SW 1271 (cell line): ENCODE measurements at places on chromosomes 12 and 14.

DNA sequence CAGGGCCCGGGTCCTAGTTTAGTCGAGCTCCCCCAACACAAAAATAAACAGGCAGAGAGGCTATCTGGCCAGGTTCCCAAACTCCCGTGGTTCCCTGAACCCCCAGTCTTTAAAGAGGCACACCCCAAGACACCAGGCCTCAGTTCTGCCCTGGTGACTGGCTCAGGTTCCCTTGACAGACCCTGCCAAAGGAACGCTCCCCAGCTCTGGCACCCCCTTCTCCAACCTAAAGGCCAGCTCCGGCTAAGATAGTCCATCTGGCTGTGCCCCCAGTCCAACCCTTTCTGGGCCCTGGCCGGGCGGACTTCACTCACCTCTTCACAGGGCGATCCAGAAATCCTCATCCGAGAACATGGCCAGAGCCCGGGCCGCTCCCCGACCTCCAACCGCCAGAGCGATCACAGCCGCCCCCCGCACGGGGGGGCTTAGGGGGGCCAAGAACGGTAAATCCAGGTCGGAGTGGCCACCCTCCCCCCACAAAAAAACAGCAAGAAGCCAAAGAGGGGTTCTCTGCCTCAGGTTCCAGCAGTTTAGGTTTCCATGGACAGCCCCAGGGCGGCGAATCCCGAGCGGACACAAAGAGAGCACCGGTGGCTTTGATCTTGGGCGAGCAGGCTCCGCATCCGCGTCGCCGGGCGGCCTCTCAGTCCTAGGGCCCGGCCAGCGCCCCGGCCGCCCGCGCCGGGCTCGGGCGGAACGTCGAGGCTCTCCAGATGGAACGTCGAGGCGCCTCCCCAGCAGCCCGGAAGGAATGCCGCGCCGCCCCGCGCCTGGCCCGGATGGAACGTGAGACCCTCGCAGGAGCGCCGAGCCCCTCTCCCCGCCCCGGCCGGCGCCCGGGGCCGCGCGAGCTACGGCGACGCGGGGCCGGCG lies 1.1 kb downstream of the KMT2D start:
- DNase-seq = no peak

DNA sequence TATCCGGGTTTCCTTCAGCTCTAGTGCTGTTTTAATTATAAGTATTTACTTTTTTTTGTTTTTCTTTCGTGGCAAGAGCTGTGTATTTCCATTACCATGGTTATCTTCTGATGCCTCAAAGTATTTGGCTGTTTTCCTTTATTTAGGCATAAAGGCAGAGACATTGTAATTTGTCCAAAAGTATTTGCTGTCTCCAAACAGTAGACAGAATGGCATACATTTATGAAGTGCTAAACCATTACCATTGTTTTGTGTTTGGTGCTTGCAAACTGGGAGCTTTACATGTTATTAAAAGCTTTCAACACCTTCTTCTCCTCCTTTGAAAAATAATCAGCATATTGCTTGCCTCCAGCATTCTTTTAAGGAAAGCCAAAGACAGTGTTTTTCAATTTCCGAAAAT lies 46.3 kb downstream of the FLRT2 start:
- DNase-seq = no peak

- DNase-seq = no peak
Observed at GRCh38 chr12:131105736-131106348, 152.1 kb downstream of the ADGRD1 start.

DNA sequence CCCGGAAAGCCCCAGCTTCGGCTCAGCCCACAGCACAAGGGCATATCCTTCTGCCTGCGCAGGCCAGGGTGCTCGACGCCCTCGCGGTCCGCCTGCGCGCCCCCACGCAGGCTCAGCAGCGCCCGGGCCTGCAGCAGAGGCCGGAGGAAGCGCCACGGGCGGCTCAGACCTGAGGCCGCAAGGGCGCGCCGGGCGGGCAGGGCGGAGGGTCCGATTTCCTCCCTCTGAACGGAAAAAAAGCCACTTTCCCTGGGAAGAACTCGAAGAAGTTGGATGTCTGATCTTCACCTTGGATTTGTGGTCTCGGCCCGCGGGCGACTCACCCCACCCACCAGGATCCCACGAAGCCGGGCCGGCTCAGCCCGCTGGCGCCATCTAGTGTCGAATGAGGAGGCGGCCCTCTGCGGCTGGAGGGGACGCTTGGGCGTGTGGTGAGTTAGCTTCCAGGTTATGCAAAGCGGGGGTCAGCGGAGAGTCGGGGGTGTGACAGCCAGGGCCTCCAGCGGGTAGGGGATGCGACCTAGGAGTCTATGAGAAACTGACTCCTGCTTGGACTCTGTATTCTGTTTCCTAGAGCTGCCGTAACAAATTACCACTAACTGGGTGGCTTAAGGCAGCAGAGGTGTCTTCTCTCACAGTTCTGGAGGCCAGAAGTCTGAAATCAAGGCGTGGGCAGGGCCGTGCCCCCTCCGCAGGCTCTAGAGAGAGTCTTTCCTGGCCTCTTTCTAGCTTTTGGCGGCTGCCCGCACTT lies 40.0 kb upstream of the SRSF5 start:
- DNase-seq = peak; percentile 60

DNA sequence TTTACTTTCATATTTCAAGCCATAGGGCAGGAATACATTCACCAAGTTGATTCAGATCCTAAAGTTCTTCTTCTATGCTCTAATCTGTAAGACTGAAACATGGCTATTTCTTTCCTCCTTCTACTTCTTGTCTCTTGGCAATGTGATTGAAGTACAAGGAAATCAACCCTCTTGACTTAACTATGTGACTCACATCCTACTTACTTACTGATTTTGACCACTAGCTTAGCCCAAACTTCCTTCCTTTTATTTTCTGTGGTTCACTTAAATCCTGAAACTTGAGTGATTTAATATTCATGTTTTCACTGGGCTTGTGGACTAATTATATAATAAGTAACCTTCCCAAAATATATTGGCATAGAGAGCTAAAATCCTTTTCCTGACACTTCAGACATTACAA lies 111.2 kb upstream of the NOVA1 start:
- DNase-seq = peak; percentile 30

- no peak for DNase-seq
Observed at GRCh38 chr14:91277546-91278382, 33.3 kb upstream of the GPR68 start.

DNA sequence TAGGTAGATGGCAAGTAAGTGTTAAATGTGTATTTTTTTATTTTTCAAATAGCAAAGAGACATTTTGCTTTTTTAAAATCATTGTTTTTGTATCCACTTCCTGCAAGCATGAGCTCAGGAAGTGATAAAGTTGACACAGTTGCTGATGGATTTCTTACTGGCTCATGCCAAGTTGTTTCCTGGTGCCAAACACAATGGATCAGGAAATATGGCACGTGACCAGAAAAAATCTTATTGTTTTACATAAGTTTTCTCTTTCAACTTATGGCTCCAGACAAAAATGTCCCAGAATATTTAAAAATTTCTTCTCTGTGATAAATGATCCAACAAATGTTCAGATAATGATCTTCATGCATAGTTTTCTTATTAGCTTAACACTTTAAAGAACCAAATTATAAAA lies 1279.1 kb upstream of the FLRT2 start:
- DNase-seq = no peak

DNA sequence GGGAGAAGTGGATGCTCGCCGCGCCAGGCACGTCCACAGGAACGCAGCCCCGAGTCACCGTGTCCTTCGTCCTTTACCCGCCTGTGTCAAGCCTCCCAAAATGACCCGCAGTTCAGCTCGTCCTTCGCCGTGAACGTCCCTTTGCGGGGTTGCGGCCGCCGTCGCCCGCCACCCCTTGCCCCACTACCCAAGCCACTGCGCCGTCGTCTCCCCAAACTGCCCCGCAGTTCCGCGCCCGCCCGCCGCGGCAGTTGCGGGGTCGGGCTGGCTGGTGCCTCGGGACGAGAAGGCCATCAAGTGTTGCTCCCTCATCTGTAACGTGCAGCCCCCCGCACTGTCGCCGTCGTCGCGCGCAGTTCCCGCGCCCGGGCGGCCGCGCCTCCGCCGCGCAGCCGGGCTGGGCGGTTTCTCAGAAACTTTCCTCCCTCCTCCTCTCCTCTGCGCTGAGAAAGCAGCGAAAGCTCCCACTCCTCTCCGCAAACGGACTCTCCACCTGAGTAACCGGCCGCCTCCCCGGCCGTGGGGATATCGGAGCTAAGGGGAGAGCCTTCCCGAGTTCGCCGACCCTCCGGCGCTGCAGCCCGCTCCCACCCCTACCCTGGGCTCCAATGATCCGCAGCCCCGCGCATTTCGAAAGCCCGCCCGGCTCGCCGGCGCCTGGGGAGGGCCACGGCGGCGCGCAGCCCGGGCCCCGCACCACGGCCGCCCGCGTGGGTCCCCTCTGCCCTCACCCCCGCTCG lies 6.7 kb downstream of the CDKN1B start:
- DNase-seq = no peak

DNA sequence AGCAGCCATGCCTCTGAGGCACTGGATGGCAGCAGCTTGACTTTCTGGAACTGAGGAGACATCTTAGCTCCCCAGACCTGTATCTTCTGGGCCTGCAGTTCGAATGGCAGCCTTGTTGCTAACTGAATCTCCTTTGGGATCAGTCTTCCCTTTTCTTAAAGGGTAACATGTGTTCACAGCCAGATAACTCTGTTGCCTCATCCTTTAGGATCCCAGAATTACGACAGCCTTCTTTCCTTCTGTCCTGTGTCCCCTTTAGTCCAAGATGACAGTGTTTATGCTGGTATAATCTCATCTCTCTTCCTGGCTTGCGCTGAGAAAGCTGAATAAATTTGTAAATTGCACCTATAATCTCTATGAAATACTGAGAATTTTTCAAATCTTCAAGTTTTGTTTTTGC lies 9.1 kb upstream of the ERC1 start:
- no peak for DNase-seq

- no peak for DNase-seq
Observed at GRCh38 chr14:33685698-33686097, 265.2 kb downstream of the EGLN3 start.

GRCh38 chr12:14846042-14846587 lies 2.8 kb upstream of the ART4 start:
- DNase-seq = no peak

DNA sequence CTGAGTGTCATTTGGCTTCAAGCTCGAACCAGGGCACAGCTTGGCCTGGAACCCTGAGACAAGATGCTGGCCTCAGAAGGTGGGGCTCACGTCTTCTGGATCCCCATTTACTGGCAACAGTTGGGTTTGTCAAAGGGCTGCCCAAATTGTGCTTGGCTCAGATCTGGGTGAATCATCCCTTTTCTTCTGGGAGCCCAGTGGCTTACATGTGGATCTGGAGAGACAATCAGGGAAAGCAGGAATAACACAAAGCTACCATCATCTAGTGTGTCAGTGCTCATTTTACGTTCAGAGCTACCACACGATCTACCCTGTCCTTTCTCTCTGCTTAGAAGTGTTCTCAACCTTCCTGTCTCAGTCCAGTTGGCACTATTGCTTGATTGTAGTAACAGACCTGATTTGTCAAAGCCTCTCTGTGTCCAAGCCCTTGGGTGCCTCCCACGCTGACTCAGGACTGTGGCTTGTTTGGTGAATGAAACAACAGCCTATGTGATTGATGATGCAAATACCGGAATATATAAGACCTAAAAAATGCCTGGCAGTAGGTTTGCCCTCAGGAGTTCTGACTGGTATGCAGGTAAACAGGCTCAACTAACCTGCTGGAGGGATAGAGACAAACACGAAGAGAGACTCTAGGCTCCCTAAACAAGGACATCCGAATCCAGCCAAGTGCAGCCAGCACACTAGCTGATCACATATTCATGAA lies 974.3 kb downstream of the VRK1 start:
- DNase-seq = no peak

GRCh38 chr12:131096681-131097181 lies 143.0 kb downstream of the ADGRD1 start:
- DNase-seq = no peak

DNA sequence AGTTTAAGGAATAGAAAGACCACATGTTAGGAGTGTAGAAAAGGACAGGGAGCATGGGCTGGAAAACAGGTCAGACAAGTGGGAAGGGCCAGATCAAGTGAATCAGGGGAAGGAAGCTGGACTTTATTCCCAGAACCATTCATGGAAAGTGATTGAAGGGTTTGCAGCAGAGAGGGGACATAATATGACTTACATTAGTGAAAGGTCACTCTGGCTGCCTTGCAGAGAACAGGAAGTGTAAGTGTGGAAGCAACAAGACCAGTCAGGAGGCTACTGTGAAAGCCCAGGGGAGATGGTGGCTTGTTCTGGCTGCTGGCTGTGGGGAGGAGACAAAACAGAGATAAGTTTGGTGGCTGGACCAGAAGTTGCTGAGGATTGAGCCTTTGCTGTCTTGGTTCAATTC lies 69.1 kb downstream of the VCPKMT start:
- no peak for DNase-seq

DNA sequence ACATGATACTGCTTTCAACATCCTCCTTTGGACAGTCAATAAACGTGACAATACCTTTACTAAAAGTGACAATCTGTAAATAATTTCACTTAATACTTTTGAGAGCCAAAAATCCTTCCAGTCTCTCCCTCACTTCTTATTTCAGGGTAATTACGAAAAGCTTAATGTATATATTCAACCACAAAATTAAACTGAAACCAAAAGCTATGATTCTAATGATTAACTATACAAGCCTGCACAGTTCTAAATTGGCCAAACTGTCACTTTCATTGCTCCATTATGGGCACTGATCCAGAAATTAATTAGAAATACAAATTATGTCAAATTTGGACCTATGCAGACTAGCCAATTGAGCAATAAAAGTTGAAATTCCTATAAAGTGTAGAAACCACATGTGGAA lies 696.5 kb upstream of the MIS18BP1 start:
- no peak for DNase-seq

GRCh38 chr14:68884031-68885030 lies 91.5 kb upstream of the ZFP36L1 start:
- DNase-seq = no peak

DNA sequence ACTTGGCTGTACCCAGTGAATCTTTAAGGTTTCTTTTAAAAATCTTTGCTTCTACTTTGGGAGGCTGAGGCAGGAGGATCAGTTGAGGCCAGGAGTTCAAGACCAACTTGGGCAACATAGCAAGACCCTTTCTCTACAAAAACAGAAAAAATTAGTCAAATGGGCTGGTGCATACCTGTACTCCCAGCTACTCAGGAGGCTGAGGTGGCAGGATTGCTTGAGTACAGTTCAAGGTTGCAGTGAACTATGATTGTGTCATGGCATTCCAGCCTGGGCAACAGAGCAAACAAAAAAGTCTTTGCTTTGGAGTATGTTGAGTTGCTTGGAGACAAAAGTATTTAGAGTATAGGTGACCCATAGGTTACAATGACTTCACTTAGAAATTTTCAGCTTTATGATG lies 6.2 kb upstream of the DDX55 start:
- no peak for DNase-seq

GRCh38 chr14:51954031-51954430 lies 35.3 kb upstream of the RTRAF start:
- no peak for DNase-seq

GRCh38 chr14:60722357-60723115 lies 1.6 kb downstream of the SIX4 start:
- DNase-seq = peak; percentile 51

- no peak for DNase-seq
Observed at GRCh38 chr12:47349137-47350061, 269.6 kb upstream of the AMIGO2 start.

DNA sequence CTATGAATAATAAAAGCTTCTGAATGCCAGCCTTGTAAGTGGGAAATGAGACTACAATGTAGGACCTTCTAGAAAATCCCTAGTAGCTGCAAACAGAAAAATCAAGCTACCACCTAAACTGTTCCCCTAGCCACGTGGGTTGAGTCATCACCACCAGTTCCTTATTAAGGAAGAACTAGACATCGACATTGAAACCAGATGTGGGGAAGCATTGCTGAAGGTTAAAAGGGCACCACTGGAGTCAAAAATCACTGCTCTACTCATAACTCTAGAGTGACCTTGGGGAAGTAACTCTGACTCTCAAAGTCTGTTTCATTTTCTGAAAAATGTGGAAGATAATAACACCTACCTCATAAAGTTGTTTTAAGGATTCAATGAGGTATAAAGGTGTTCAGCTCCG lies 9.4 kb upstream of the CNIH1 start:
- DNase-seq = no peak
